ENCODE measurements at places on chromosomes 7 and 10.

DNA sequence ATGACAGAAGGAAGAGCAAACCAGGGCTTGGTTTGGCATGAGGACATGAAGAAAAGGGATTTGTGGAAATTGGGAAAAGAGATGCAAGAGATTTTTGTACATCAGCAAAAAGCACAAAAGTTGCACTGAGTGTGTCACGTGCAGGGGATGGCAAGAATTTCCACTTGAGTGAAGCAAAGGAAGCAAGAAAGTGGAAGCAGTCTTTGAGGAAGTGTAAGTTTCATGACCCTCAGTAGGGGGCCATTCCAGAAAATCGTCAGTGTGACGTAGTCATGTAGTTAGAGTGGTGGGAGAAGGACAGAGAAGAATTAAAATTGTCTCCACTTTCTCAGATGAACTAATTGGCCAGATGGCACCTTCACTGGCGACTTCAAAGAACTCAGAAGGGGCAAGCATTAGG lies 123.3 kb upstream of the FZD1 start:
- no peak for DNase-seq

DNA sequence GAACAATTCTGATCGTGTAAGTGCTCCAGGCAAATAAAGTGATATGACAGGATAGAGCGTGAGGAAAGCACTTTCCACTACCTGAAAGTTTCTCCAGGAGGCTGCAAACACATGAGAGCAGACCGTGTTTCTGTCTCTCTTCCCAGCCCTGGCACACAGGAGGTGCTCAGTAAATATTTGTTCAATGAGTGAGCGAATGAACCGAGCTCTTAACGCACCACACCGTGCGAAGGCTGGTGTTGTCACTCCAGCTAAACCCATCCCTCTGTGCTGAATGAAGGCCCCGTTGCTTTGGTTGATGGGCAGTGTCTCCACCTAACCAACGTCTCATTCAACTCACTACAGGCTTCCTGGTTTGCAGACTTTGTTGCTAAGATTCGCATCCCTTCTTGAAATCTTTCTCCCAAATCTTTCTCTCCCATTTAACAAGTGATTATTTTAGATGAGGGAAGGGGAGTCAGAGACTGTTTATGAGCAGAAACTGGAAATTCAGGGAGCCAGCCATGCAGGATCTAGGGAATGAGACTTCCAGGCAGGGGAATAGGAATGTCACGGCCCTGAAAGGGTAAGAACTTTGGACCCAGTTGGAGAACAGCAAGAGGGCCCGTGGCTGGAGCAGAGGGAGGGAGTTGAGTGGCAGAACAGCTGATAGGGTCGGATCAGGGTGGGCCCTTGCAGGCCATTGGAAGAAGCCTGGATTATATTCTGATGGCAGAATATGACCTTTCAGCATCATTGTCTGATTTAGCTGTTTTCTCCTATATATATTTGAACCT lies 282.6 kb downstream of the CAMK1D start:
- no peak for DNase-seq

DNA sequence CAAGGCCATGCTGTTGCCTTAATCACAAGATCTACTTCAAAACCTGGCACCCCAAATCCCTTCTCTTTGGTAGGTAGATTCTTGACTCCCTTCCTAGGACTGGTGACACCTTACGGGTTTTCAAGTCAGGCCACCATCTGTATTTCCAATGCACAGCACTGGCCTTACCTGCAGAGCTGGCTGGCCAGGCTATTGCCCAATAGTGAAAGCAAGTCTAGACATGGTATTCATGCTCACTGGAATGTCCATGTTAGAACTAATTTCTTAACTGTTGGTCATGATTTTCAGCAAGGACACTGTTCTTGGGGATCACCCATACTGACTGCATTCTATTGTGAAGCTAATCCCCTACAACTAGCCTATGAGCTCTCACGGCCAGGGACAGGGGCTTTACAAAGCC lies 313.1 kb upstream of the RNF32 start:
- no peak for DNase-seq

DNA sequence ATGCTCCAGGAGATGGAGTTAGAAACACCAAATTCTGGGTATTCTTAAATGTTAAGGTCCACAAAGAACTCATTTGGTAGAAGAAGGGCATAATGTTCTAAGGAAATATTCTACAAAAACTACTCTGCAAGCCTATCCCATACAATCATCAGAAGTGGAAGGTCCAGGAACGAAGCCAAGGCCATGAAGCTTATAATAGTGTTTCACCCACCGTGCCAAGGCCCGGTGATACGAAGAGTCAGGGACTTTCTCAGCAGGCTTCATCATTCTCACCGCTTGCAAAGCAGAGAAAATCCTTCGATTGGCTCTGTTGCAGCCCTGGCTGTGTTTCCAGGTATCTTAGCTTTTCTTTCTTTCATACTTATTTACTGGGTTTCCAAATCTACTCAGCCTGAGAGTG lies 351.9 kb upstream of the CELF2 start:
- DNase-seq: no peak

DNA sequence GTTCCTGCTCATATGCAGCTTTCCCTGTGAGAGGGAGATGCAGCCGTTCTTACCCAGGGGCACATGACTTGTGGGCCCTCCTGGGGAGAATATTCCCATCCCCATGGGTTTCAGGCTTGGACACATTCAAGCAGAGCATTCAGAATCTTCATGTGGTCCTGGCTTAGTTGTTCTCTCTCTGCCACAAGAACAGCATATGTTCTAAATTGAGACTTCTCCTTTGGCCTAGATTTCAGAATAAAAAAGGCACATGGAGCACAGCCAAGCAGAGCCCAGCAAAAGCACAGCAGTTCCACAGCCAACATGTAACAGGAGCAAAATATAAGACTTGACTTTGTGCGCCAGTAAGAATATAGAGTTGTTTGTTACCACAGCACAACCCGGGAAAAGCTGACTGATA lies 306.4 kb upstream of the MYO3A start:
- DNase-seq: no peak

GRCh38 chr7:78203042-78203720 lies 404.6 kb downstream of the PHTF2 start:
- no peak for DNase-seq

GRCh38 chr7:116499168-116500077 lies at the start of gene CAV2:
CAV2 (plus strand) TSS chr7:116499738; CDS start chr7:116499782, 44 bp downstream.
- no peak for DNase-seq

GRCh38 chr10:72098836-72099599 lies 10.7 kb upstream of the SPOCK2 start:
- no peak for DNase-seq

- no peak for DNase-seq
Observed at GRCh38 chr7:8423057-8423456, 10.4 kb upstream of the NXPH1 start.

DNA sequence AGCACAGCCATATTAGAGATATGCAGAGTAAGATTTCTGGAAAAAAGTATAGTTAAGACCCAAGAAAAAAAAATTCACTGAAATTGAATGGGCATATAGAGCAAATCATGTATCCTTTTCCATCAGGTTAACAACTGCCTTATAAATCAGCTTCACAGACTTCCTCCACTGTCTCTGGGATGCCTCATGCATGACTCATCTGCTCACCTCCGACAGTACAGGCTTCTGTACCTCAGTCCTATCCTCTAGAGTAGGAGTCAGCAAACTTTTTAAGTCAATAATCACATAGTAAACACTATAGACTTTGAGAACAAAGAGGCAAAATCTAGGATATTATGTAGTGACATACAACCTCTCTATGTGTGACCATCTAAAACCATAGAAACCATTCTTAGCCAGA lies 211.6 kb upstream of the SP8 start:
- DNase-seq: no peak

DNA sequence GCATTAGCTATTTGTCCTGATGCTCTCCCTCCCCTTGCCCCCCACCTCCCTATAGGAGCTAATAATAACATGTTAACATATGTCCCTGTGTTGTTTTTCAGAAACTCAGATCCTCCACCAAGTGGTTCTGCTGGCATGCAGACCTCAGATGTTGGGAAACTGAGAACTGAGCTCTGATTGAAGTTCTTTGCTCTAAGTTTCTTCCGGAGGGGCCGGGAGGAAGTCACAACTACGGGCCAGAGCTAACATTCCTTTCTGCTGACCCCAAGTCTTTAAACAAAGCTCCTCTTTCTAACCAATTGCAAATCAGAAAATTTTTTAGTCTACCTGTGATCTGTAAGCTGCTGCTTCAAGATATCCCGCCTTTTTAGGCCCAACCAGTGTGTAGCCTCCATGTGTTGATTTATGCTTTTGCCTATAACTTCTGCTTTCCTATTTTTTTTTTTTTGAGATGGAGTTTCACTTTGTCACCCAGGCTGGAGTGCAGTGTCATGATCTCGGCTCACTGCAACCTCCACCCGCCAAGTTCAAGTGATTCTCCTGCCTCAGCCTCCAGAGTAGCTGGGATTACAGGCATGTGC lies 66.6 kb downstream of the LYZL1 start:
- DNase-seq: no peak

GRCh38 chr10:32985341-32985764 lies 27.3 kb upstream of the ITGB1 start:
- no peak for DNase-seq

DNA sequence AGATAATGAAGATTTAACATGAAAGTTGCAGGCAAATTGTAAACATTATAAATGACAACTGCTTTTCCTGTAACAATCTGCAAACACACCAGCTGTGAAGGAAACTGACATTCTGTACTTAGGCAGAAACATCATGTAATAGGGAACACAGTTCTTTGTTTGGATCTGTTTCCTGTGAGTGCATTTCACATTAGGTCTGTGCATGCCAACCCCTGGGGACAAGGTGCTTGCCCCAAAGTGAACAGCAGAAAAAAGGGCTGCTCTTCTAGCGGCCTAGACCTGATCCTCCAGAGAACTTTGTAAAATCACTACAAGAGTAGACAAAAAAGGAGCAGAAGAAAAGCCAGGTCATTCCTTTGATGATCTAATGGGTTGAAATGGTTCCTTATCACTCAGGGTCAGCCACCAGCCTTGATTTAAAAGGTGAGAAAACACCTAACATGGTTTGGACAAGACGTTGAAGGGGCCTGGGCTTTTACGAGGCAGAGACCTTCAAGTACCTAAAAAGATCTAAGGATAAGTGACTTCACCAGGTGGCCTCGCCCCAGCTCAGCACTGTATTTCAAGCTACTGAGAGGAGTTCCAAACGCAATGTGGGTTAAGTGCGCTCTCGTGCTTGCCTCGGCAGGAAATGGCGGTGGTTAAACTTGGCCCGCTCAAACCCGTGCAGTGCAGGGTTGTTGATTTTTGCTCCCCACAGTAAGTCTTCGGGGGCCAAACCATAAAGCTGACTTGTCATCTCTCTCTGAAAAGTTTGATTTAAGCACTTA lies 249.7 kb downstream of the CREB5 start:
- DNase-seq: no peak

DNA sequence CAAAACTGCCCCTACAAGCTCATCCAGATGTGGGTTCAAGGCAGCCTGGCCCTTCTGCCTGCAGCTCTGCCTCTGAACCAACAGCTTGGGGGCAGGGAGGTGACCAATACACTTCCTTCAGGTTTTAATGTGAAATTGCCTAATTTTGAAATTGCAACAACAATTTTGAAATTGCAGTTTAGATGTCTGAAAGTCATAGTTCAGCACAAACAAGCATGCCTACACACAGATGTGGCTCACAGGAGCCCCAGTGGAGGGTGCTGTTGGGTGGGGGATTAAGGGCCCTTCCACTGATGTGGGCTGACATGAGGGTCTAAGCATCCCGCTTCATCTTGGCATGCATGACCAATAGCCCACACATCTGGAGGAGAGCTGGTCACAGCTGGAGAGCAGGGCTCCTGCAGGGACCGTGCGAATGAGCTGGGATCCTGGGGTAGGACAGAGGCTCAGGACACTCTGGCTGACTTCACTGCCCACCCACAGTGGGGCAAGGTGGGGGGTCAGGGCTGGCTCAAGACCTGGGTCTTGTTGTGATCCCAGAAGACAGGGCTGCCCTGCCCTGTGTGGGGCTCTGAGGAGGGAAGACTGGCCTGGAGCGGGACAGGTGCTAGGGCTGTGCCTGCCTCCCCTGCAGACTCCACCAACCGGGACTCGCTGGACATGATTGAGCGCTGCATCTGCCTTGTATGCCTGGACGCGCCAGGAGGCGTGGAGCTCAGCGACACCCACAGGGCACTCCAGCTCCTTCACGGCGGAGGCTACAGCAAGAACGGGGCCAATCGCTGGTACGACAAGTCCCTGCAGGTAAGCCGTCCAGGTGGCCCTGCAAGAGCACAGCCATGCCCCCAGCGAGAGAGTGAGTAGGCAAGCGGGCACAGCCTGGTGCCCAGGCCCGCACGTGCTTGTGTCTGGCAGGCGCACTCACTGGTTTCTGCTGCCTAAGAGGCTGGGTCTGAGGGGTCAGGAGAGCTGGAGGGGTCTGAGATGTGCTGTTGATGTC lies 32.3 kb downstream of the CHAT start:
- DNase-seq: no peak

DNA sequence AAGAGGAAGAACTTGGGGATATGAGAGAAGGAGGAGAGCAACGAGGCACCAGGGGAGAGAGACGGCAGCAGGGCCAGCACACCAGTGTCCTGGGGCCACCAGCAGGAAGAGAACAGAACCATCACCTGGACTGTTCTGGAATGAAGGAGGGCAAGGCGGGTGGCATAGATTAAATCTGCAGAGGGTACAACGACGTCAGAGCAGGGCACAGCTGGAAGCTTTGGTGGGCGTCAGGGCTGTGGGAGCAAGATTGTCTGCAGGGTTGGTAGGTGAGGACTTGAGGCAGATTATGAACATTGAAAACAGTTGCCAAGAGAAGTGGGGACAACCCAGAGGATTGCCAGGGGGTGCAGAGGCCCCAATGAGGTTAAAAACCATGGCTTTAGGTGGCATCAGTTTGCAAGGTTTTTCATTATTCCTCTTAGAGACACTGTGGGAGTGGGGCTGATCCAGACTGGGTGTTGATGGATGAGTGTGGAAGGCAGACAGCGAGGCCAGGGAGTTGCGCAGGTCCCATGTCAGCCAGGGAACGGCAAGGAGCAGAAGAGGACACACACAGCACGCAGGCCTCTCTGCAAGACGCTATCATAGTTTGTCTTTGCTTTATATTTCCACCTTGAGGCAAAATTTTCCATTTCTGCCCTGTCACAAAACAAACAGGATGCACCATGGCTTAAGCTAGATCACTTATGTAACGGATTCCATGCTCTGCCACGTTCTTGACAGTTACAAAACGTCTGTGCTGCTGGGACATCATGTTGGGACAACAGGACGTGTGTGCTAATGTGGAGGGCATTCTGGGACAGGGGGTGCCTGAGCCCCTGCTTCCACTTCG lies 52.5 kb upstream of the LEP start:
- no peak for DNase-seq

- no peak for DNase-seq
Observed at GRCh38 chr10:20890009-20890408, 7.1 kb downstream of the NEBL start.

DNA sequence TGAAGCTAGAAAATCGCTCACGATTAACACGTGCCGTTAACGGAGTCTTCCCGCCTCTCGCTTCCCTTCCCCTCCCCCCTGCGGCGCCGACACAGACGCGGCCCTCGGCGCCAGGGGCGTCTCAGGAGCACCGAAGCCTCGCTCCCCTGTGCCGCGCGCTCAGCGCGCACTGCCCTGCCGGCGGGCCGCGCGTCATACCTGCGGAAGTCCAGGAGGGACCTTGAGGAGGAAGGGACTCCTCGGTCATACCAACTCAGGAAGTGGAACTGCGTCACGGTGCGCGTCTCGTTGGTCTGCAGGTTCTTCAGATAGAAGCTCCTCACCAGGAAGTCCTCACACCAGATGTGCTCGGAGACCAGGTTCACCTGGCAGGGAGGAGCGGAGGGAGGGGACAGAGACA lies 239.6 kb downstream of the DNAJB6 start:
- no peak for DNase-seq
